ENCODE measurements at places on chromosomes 2 and 18.

DNA sequence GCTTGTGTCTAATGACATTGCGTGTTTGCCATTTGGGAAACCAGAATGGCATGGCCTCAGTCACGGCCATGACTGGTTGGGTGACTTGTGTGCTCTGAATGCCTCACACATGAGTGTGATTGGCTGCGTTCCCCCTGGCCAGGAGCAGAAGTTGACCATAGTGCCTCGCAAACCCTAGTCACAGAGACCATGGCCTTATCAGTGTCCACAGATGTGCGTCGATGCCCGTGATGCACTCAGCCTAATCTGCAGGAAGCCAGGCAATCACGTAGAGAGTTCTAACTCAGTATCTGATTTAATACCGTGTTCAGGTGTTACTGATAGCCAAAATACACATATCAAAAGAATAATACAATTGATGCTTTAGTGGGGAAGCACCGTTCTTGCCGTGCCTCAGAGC, 64.0 kb downstream of the BOLA3 start:
- peak; percentile 67 for DNase-seq

GRCh38 chr18:22170421-22171257, 1.2 kb downstream of the GATA6 start:
- no peak for DNase-seq

GRCh38 chr2:136242687-136243277, 124.8 kb upstream of the CXCR4 start:
- DNase-seq = no peak

- DNase-seq = no peak
These were observed 373.5 kb downstream of the EN1 start for GRCh38 chr2:118473846-118474540.

DNA sequence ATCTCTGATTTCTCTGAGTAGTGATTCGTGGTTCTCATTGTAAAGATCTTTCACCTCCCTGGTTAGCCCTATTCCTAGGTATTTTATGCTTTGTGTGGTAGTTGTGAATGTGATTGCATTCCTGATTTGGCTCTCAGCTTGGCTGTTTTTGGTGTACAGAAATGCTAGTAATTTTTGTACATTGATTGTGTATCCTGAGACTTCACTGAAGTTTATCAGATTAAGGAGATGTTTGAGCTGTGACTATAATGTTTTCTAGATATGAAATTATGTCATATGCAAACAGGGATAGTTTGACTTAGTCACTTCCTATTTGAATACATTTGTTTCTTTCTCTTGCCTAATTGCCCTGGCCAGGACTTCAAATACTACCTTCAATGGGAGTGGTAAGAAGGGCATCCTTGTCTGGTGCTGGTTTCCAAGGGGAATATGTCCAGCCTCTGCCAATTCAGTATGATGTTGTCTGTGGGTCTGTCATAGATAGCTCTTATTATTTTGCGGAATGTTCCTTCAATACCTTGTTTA, 251.9 kb upstream of the ZNF804A start:
- no peak for DNase-seq

DNA sequence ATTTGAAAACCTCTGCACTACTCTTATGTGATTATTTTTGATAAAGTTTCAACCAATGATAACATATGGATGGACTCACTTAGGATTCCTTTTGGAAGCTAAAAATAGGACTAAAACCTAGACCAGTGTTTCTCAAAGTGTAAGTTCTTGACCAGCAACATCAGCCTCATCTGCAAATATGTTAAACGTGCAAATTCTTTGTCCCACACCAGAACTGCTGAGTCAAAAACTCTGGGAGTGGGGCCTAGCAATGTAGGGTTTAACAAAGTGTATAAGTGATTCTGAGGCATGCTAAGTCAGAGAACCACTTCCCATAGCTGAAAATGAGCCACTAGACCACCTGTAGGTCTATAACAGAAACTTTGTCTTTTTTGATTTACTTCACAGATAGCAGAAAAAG, 1247.2 kb upstream of the PIK3C3 start:
- no peak for DNase-seq

DNA sequence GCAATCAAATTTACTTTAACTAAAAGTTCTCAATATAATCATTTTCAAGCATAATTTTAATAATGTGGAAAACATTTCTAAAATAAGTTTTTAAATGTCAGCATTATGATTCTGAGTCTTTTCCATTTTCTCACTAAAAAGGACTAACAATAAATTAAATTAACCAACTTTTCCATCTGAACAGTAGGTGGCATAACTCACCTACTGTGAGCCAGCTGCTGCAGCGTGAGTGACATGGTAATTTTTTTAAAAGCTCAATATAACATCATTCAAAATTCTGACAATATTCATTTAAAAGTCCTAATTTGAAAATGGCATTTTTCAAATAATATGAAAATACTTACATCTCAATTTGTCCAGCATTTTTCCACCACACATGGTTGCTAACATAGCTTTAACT, 66.5 kb downstream of the DTNB start:
- DNase-seq = no peak

GRCh38 chr2:102703748-102704147, 58.1 kb upstream of the TMEM182 start:
- DNase-seq = no peak

DNA sequence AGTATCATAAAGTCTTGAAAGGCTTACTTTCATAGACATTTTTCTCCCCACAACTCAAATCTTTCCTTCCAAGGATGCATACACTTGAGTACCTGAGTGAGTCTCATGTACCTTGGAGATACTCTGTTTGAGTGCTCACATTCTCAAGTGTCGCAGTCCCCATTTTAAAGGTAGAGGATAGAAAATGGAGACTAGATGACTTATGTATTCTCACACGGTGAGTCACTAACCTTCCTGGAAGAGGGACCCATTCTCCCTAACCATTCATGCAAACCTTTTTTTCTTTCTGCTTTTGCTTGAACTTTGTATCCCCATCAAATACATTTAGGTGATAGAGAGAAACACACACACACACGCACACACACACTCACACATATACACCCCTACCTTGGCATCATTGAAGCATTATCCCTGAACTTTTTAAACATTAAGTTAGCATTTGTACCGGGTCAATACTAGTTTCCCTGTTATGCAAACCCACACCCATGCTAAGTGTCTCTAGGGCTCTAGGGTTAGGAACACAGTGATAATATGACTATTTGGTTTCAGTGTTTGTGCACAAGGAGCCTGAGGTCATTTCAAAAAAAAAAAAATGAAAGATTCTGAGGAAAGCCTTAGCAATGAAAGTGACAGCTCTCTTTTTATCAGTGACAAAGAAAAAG, 236.2 kb downstream of the IKZF2 start:
- no peak for DNase-seq

GRCh38 chr2:121887513-121888188, 132.2 kb downstream of the TSN start:
- DNase-seq = no peak

- DNase-seq = no peak
These were observed 1399.1 kb upstream of the PIK3C3 start for GRCh38 chr18:40555914-40556313.

DNA sequence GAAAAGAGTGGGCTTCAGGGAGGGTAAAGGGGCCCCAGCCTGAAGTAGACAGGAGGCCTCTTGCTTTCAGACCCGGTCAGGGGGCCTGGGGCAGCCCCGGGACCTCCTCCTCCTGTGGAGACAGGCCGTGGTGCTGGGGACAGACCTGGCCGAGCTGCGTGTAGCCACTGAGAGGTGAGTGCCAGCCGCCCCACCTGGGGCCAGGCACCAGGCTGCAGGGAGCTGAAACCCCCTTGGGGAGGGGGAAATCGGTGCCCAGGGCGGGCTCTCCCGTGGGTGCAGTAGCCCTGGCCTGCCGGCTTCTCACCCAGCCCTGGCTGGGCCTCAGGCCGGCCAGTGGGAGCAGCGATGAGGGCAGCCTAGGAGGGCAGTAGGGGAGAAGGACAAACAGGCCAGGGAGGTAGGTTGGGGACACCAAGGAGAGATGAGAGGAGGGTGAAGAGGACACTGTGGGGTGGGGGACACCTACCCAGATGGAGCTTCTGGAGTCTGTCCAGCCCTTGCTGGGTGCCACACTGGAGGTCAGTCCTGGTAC, 24.0 kb downstream of the CROCC2 start:
- no peak for DNase-seq

DNA sequence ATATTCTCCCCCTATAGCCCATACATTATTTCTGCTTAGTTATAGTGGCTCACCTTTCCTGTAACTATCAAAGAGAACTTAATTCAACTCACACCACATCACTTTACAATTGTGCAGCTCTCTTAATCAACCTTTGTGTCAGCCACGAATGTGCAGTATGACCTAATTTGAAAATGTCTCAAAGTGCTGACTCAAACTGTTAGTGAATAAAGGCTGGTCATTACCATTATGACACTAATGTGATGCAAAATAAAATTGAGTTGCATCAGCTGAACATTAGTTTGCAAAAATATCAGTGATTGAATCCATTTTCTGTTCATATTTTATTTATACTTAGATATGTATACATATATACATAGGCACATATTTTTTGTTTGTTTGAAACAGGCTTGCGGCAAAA, 251.8 kb downstream of the MEIS1 start:
- DNase-seq = no peak

DNA sequence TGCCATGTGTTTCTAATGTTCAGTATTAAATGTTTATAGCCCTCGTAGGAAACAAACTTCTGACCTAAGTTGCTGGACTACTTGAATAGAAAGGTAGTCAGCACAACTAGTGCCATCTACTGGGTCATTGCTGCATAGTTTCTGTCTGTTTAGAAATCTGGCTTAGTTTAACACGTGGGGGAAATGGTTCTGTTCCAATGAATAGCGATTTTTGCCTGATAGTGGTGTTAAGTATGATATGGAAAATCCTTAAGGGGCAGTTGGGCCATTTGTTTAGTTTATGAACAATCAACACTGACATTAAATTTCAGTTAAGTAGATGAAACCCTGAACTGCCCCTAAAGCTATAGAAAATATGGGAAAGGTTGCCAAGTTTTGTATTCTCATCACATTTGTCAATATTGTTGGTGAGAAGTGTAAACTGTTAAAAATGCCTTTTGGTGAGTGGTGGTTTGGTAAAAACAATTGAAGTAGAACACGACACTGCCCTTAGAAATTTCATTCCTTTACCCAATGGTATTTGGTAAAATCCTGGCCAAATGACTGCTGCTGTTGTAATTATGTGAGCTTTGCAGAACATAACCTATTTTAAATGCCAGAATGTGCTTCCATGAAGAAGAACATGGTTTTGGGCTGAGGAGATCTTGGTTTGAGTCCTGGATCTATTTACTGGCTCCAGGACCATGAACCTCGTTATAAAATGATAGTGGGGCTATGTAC, 13.2 kb downstream of the NABP1 start:
- DNase-seq = peak; percentile 76

DNA sequence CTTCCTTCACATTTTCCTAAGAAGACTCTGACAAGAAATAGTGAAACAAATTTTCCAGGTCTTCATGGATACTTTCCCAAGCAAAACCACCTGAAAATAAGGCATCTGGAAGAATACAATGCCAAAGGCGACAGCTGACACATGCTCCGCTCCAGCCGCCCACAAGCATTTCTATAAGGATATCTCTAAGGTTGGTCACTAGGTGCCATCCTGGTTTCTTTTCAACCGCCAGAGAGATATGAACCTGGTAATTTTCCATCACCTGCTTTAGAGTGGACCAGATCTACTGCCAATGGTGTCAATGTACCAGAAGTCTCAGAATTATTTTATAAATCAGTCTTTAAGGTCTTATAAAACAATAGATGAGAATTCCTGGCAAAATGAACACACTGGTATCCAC, 97.2 kb downstream of the GAREM1 start:
- no peak for DNase-seq

DNA sequence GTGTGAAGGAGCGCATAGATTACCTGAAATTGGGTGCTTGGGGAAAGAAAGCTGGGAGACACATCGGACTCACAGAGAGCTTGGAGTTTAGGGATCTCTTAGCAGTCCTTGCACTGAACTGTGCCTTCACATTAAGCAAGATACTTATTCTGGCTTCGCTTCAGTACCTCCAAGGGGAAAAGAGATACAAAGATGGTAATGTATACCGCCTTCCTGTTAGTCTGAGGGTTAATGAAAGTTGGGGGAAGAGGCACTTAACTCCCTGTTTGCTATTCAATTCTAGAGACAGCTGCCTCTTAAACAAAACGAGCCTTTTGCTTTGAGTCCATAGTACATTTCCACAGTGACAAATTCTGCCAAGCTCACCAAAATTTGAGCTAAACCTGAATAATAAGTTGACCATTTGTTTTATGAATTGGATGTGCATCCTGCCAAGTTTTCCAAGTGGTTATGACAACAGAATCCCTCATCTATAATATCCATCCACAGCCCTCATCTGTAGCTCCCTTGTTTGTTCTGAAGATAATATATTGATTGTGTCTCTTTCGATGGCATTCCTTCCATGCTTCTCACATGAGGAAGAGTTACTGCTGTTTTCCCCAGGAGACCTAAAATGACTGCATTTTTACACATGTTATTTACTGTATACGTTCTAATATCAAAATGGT, 287.1 kb upstream of the ATP5MC3 start:
- no peak for DNase-seq

DNA sequence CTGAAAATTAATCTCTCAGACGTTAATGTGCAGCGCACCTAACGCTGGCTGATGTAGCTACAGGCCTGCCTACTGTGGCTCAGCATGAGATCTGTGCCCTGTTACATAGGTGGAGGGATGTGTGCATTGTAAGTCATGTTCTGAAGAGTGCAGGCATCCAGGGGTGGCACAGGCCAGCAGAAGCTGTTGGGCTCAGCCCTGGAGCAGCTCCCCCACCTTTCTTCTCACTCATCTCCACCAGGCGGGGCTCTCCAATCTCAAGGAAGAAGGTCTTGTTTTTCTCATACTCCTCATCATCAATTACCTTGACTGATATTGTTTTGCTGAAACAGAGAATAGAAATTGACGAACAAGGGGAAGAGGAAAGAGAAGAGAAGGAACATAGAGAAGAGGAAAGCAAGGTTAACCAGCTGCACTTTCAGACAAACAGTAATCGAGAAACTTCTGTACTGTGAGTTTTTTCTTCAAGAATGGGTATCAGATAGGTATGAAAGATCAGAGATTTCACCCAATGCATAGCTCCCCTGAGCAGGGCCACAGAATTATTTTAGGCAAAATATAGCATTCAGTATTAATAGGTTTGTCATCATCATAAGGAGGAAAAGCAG, 273.6 kb downstream of the SLC8A1 start:
- DNase-seq = no peak

DNA sequence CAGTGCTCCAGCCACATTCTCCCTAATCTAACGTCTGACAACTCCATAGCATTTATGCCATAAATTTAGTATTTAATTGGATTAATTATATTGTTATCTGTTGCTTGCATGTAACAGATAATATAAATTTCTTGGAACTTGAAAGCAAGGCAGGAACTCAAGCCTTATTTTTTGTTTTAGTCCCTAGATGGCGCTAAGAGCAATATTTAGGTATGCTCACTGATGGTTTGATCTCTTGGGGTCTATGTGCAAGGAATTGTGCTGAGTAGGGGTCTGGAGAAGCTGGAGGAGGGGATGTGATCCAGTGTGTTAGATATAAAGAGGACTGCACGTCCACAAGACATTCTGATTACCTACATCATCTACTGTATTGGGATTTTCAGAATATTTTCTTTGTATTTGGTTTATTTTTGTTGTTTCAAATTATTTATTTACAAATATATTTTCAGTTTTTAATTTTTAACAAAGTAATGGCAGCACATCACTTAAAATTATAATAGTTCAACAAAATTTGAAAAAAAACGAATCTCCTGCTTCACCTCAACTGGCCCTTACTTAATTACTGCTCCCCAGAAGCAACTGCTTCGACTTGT, 32.8 kb downstream of the KATNAL2 start:
- DNase-seq = no peak

All from hematopoietic multipotent progenitor cell treated with erythropoietin and hydrocortisone succinate and interleukin-3 and kit ligand, for 17 days (in vitro differentiated cells).